ENCODE measurements at places on chromosomes 4 and X.

GRCh38 chr4:39104255-39104654 lies 42.2 kb downstream of the KLHL5 start:
- no peak for DNase-seq

DNA sequence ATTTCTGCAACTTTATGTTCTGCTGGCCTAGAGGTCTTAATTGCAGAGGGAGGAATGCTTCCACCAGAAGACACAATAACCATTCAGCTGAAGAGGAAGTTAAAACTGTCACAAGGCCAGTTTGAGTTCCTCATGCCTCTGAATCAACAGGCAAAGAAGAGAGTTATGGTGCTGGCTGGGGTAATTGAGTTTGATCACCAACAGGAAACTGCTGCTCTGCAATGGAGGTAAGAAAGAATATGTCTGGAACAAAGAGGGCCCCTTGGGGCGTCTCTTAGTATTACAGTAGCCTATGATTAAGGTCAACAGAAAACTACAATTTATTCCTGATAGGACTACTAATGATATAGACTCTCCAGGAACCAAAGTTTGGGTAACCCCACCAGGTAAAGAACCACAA lies 744.0 kb downstream of the FSTL5 start:
- no peak for DNase-seq

- DNase-seq = no peak
Observed at GRCh38 chr4:54742636-54743399, 85.1 kb downstream of the KIT start.

GRCh38 chr4:183304538-183304937 lies 15.5 kb downstream of the CLDN22 start:
- DNase-seq = no peak

GRCh38 chr4:153451911-153452657 lies 14.1 kb upstream of the TMEM131L start:
- no peak for DNase-seq

GRCh38 chr4:56092540-56092939 lies 143.8 kb downstream of the CEP135 start:
- DNase-seq = no peak

DNA sequence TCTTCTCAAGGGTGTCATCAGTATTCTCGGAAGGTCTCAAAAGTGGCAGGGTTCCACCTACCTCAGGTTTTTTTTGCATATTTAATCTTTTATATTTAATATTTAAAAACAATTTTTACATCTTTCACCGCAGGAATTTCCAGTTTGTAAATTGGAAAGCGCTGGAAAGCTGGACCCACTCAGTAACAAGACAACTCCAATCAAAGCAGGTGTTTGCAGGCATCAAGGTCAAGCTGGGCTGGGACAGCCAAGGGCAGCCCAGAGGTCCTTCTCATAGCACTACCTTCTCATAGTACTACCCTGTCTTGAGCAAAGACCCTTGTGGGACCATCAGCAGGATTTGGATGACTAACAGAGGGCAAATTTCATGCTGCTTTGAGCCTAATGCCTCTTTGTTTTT lies 160.1 kb downstream of the TET2 start:
- no peak for DNase-seq

GRCh38 chr4:76867880-76868655 lies 29.9 kb downstream of the SOWAHB start:
- no peak for DNase-seq

GRCh38 chr4:128823025-128823661 lies 13.6 kb downstream of the JADE1 start:
- DNase-seq = no peak

DNA sequence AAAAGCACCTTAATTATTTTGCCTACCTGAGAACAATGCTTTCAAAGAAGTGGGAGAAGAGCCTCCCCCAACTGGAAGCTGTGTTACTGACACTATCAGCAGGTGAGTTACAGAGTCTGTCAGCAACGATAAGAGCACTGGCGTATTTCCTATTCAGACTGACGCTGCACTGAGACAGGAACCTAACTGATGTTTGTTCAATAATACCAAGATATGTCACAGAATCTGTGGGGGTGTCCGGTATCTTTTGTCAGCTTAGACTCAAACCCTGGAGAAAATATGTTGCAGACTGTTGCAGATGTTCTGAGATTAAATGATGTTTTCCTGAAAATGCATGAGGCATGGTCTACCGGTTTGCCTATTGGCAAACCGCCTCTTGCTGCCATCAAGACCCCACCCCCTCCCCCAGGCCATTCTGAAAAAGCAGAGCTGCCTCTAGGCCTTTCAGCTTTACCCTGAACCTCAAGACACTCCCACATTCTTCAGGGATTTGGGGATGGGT lies 115.2 kb upstream of the KIT start:
- DNase-seq = no peak

- DNase-seq = no peak
Observed at GRCh38 chrX:30151964-30152363, 63.4 kb upstream of the MAGEB2 start.

GRCh38 chr4:15444879-15445547 lies 17.2 kb downstream of the C1QTNF7 start:
- no peak for DNase-seq

- DNase-seq = peak; percentile 97
Observed at GRCh38 chrX:1391707-1392375, at the start of gene SLC25A6. Gene SLC25A6 (minus strand): TSS chrX:1392113. CDS start chrX:1392009, 104 bp downstream.

DNA sequence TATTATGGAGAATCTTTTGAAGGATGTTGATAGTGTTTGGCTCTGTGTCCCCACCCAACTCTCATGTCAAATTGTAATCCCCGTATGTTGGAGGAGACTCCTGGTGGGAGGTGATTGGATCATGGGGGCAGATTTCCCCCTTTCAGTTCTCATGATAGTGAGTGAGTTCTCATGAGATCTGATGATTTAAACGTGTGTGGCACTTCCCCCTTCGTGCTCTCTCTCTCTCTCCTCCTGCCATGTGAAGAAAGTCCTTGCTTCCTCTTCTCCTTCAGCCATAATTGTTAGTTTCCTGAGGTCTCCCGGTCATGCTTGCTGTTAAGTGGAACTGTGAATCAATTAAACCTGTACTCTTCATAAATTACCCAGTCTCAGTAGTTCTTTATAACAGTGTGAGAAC lies 166.1 kb upstream of the NUDT6 start:
- no peak for DNase-seq

DNA sequence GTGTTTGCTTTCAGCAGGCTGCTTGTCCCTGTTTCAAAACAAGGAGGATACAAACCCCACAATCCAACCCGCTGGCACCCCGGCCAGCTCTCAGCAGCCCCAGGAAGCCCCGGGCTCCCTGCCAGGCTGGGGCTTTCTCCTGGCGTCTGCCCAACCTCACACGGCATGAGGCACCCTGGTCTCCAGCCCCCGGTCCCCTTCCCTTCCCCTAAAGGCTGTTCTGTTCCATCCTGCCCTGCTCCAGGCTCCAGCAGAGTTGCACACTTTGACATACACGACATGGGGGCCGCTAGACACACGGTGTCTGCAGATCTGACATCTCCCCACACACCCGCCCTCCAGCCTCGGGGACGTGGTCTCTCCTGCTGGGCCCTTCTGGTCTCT lies 107.7 kb upstream of the ADRA2C start:
- DNase-seq = no peak

DNA sequence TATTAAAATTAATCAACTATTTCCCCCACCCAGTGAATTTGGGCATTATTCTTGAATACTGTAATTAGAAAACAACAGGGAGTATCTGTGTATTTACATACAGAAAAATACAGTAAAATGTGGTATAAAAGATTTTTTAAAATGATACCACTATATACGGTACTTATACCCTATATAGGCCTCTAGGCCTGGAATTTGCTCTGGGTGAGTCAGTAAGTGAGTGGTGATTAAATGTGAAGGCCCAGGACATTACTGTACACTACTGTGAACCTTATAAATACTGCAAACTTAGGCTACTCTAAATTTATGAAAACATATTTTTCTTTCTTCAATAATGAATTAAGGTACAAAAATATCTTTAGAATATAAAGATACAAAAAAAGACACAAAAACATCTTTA lies 6.3 kb upstream of the CSN3 start:
- no peak for DNase-seq

GRCh38 chr4:2306773-2307410 lies 45.0 kb upstream of the MXD4 start:
- DNase-seq = no peak
